Heart left ventricle (tissue), 16 donors: ENCODE measurements at places on chromosomes 1 and 21.

- no peak for DNase-seq
Observed at GRCh38 chr1:5836776-5837440, 155.3 kb downstream of the NPHP4 start.

DNA sequence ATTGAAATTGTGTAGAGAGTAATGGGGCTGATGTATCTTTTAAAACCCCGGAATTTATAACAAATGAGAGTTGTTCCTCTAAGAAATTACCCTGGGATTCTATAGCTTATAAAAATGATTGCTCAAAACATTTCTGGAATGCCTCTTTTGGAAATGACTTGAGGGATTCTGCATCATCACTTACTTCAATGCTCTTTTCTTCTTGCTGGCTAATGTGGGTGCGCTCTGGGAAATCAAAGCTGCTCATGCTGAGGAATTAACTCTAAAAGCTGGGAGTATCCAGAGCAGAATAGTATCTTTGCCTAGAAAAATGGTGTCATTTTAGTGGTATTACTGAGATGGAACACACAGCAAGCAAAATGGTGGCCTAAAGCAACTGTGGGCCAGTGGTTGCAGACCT is 23.0 kb upstream of the TBX15 start:
- no peak for DNase-seq

- peak; percentile 47 for DNase-seq
Observed at GRCh38 chr1:19477284-19478249, 7.8 kb downstream of the CAPZB start.

DNA sequence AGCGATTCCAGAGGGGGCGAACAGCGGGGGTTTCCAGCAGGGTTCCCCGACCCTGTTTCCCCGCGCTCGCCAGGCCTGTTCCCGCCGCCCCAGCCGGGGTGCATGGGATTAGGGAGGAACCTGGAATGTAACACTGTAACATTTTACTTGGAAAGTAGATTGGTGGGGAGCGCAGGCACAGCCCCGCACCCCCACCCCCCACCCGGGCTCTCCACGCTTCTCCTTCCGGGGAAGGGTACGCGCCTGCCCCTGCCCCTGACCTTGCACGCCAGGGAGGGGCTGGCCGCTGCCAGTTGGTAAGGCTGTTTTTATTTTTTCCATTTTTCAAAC is 427 bp downstream of the FAM3B start:
- no peak for DNase-seq

- no peak for DNase-seq
Observed at GRCh38 chr1:177162243-177162642, 2.3 kb downstream of the ASTN1 start.

- DNase-seq, result peak; percentile 76
Observed at GRCh38 chr1:247111700-247112478, 7.7 kb upstream of the ZNF669 start.

DNA sequence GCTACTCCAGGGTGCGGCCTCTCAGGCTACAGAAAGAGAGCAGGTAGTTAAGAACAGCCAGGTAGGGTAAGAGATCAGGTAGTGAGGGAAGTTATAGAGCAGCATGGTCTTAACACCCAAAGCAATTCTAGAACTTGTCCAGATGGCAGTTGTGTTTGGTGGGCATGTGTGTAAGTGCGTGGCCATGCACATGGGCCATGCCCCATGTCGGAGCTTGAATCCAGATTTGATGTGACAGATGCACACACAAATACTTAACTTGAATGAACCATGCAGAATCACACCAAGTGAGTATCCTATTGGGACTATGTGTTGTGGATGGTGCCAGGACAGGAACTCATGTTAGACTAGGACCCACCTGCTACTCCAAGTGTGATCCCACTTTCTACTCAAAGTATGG is 145.7 kb upstream of the HMGB4 start:
- DNase-seq, result no peak

DNA sequence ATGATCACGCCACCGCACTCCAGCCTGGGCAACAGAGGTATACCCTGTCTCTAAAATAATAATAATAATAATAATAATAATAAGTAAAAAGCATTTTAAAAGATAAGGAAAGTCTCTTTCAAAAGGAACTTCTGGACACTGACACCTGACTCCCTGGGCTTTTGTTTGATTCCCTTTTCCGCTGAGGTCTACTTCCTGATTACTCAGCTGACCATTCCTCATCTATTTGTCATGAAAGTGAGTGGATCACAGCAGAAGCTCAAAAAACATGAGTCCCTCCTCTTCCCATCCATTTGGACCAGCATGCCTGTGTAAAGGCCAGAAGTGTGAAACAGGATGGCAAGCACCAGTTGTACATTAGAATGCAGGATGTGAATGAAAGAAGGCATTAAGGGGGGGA is 61.1 kb upstream of the FBXO28 start:
- DNase-seq, result no peak

GRCh38 chr1:17551755-17552234 is 12.3 kb downstream of the ARHGEF10L start:
- DNase-seq, result no peak

DNA sequence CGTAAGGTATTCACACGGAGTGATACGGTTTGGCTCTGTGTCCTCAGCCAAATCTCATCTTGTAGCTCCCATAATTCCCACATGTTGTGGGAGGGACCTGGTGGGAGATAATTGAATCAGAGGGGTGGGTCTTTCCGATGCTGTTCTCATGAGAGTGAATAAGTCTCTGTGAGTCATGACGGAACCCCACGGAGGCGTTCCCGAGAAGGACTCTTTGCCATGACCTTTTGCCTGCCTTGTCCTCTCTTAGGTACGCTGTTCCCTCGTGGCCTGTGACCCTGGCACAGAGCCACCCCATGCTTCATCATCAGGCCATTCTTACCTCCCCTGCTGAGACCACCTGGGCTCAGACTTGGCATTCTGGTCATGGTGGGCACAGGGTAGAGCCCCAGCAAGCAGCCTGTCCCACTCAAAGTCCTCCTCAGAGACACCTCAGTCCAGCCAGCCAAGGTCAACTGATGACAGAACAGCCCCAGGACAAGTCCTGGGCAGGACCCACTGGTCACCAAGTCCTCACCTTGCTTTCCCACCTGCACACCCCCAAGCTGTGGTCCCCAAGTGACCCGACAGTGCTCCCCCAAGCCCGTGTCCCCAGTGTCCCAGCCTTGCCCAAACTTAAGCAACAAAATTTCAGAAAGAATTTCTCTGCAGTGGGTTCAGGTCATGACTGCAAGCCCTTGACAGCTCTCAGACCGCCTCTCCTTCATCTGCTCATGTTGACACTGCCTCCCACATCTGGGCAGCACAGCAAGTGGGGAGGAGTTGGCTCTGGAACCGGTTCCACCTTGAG is 158.4 kb downstream of the ACTL8 start:
- DNase-seq, result no peak

- DNase-seq, result no peak
Observed at GRCh38 chr1:156444407-156445001, 56.1 kb downstream of the MEF2D start.

DNA sequence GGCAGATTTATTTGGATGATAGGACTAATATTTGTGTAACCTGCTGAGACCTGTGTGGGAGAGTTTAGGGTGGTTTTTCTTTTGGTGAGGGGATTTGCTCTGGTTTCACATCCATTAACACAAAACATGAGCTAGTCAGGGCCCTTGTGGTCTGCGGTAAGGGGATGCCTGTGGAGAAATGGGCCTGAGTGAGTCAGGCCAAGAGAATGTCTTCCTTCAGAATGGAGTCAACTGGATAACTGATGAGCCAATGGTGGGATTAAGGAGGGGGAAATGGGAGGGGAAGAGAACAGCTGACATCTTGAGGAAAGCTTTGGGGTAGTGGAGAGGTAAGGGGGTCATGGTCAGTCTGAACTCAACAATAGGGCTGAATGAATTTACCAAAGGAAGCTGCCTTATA is 13.9 kb downstream of the WNT2B start:
- DNase-seq, result no peak
